ENCODE measurements at places on chromosomes 11 and 22. TPM values are rescaled to one million over a fixed set of nuclear protein-coding genes. Genes with fewer than 3 reads are reported as not detected.

TTLL1 gene
- total RNA-seq = 15.7 TPM

DNA sequence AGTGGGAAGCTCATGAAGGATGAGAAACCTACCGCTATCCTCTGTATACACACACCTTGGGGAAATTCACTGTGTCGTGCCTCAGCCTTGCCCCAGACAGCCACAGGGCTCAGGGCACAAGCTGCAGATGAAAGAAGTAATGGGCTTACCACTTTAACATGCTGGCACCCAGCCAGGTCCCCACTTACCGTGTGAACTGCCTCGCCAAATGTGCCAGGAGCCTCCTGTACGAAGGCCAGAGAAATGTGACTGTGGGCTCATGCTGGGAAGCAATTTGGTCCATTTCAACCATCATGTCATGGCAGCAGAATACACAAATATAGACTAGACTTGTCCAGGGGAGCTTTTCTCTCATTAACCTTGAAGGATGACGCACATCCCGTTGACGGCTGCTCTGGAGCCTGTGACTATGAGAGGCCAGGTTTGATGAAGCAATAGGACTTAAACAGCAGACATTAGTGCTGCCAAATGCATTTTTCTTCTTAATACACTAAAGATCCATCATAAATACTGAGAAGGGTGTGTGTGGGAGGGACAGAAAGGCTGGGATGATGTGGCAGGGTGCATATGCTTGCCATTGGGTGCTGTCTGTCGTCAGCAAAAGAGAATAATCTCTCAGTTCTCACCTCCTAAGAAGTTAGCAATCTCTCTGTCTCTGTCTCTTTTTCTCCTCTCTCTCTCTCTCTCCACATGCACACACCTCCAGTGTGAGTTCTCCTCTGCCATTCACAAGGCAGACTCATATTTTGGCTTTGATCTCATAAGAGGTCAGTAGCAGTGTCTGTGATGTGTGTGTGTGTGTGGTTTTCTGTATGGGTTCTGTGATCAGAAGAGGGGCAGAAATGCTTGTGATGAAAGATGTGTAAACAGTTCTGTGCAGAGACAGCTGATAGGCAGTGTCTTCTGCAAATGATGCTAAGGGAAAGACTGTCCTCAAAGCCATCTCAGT is 142.4 kb downstream of the KIRREL3 start:
- no peaks in the 10 kb centered on the region for H3K27me3 ChIP-seq
- no peak overlapping the region for H3K4me3 ChIP-seq
- DNase-seq = peak; percentile 88
- H3K4me1 ChIP-seq = no peaks in the 10 kb centered on the region
- H3K27ac ChIP-seq = no peak overlapping the region

- peaks cover 2% of the 10 kb centered on the region for H3K27me3 ChIP-seq
- H3K27ac ChIP-seq = no peak overlapping the region
- H3K4me1 ChIP-seq = no peaks in the 10 kb centered on the region
Observed at GRCh38 chr11:8194956-8195355, 26.1 kb upstream of the RIC3 start.

DNA sequence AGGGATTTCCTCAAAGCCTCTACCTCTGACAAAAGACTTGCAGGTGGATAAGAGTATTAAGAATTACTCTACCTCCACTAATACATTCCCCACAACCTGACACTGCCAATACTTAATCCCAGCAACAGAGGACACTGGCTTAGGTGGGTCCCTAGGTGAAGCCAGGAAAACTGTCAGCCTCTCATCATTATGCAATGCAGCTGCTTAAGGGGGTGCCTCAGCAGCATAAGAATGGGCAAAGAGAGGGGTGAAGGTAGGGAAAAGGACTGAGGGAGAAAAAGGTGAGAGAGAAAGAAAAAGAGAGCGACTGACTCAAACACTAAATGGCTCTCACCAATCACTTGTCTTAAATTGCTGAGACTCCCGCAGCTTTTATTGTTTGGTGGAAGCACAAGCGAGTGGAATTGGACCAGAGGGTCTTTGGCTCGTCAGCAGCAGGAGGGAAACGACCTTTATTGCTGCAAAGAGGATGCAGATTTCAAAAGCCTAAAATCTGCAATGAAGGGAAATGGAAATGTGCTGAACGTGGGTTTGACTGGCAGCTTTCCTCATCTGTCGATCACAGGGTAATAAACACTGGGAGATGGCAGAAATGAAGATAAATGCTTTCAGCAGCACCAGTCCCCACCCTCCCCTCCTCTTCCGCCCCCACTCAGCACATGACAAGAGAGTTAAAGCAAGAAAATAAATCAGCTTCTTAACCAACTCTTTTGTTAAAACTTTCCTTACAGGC is 64.9 kb upstream of the CHRM4 start:
- H3K36me3 ChIP-seq = no peaks in the 10 kb centered on the region
- no peaks in the 10 kb centered on the region for H3K27me3 ChIP-seq
- H3K27ac ChIP-seq = no peak overlapping the region
- DNase-seq = no peak
- H3K4me1 ChIP-seq = no peaks in the 10 kb centered on the region

GRCh38 chr11:12087075-12088004 is 23.1 kb upstream of the MICAL2 start:
- peak overlapping the region; percentile 100 for H3K27ac ChIP-seq
- peak; percentile 81 for DNase-seq
- no peak overlapping the region for H3K4me3 ChIP-seq

DNA sequence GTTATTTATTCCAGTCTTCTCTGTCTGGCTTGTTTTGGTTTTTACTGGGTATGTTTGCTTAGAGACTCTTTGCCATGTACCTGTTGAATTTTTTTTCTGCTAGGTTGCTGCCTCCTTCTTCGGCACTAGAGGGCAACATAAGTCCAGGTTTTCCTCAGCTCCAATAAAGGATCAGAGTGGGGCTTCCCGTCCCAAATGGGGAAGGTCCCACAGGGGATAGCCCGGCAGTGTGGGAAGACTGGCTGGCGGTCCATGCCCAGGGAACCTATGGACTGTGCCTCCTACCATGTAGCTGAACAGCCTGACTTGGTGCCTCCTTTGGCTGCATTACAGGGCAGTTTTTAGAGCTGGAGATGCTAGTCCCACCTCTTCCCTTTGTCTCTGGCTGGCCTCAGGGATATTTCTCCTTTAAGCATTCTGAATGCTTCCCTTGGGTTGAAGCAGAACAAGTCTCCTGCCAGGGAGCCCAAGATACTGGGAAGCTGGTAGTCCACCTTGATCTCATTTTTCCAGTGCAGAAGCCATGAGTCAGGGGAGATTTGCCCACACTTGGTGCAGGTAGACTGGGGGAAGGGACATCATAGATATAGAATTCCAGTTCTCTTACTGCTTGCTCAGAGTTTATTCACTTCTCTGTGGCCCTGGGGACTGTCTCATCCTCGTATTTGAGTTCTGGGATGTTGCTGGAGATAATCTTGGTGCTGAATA is 60.2 kb downstream of the BRD1 start:
- no peak overlapping the region for H3K27ac ChIP-seq
- H3K36me3 ChIP-seq = no peaks in the 10 kb centered on the region
- H3K27me3 ChIP-seq = no peaks in the 10 kb centered on the region
- no peak overlapping the region for H3K4me3 ChIP-seq
